ENCODE measurements at places on chromosomes 7 and 10. TPM values are rescaled to one million over a fixed set of nuclear protein-coding genes. Genes with fewer than 3 reads are reported as not detected.

The CHST15 gene
- total RNA-seq = 15.7 TPM

The DUS4L gene
- 14.8 TPM for total RNA-seq

The FXYD4 gene
- total RNA-seq = 13.8 TPM

The ELAPOR2 gene
- 24.5 TPM for total RNA-seq

The SAMD9L gene
- 15.9 TPM for total RNA-seq

The IL6 gene
- 5.0 TPM for total RNA-seq

The TDRD1 gene
- total RNA-seq = 0.23 TPM

The MAT1A gene
- 0.75 TPM for total RNA-seq

The CLDN4 gene
- total RNA-seq = 244 TPM

The OPALIN gene
- not detected for total RNA-seq

The FAM131B gene
- 0.57 TPM for total RNA-seq

The GLCCI1 gene
- 25.5 TPM for total RNA-seq

The HOXA3 gene
- 16.0 TPM for total RNA-seq

The ITIH5 gene
- total RNA-seq = 25.5 TPM

The CAMK1D gene
- 25.4 TPM for total RNA-seq

The SFTPA1 gene
- total RNA-seq = 0.91 TPM
